Heart left ventricle (tissue), 16 donors: ENCODE measurements at places on chromosomes 16 and 17. TPM values are rescaled to one million over a fixed set of nuclear protein-coding genes. Genes with fewer than 3 reads are reported as not detected.

DNA sequence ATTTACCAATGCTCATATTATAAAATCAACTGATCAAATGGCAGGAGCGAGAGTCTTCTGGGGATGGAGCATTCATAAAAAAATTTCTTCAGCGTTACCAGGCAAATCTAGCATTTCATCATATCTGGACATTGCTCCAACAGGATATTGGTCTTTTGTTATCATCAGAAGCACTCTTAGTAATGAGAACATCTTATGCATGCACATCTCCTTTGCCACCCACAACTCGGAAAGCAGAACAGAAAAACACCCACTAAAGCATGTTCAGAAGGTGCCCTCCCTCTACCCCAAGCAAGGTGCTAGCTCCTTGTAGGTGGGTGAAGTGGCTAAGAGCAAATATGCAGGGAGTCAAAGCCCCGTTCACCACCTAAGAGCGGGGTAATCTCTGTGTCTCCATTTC is 18.9 kb downstream of the ARHGAP17 start:
- peak overlapping the region; percentile 78 for H3K27ac ChIP-seq
- H3K27me3 ChIP-seq: no peaks in the 10 kb centered on the region
- no peak for DNase-seq
- H3K4me3 ChIP-seq: no peak overlapping the region
- peaks cover 76% of the 10 kb centered on the region for H3K4me1 ChIP-seq

DNA sequence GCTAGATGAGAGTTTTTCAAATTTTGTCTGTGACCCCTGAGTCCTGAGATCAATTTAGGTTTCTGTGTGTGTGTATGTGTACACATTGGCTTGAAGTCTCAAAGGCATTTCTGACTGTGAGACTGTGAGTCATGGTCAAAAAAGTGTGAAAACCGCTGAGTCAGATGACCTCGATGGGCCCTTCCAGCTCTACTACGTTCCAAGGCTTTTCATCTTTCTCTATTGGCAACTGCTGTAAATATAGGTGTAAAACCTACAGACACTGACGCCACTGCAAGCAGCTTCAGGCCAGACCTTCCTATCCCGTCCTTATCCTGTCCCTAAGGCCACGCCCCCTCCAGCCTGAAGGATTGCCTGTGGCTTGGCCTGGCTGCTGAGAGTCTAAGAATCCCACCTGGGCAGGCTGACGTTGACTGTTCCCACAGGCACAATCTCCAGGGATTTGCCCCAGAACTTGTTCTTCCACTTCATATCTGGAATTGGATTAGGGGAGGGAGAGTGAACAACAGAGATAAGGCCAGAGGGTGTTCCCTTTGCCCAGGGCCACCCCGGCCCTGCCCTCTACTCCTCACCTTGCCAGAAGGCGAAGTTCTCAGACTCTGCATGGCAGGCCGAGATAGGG is 11.3 kb downstream of the OSBPL7 start:
- no peaks in the 10 kb centered on the region for H3K4me1 ChIP-seq
- H3K27me3 ChIP-seq: no peaks in the 10 kb centered on the region
- no peak overlapping the region for H3K27ac ChIP-seq
- DNase-seq: peak; percentile 3
- H3K4me3 ChIP-seq: no peak overlapping the region
- H3K36me3 ChIP-seq: peaks cover 63% of the 10 kb centered on the region

DNA sequence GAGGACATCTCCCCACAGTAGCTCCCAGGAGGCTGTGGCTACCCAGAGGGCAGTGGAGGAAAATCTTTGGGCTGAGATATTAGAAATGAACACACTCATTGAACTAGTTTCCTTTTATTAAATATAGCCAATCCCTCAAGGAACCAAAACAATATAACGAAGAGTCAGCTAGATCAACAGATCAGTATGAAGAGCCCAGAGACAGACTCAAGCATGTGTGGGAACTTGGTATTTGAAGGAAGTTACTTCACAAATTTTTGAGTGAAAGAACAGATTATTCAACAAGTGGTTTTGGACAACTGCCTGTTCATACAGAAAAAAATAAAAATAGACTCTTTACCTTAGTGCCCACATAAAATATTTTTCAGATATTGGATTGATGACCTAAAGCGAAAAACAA is 183.6 kb upstream of the PMFBP1 start:
- H3K36me3 ChIP-seq: no peaks in the 10 kb centered on the region
- no peak overlapping the region for H3K4me3 ChIP-seq
- no peaks in the 10 kb centered on the region for H3K27me3 ChIP-seq
- H3K4me1 ChIP-seq: no peaks in the 10 kb centered on the region

DNA sequence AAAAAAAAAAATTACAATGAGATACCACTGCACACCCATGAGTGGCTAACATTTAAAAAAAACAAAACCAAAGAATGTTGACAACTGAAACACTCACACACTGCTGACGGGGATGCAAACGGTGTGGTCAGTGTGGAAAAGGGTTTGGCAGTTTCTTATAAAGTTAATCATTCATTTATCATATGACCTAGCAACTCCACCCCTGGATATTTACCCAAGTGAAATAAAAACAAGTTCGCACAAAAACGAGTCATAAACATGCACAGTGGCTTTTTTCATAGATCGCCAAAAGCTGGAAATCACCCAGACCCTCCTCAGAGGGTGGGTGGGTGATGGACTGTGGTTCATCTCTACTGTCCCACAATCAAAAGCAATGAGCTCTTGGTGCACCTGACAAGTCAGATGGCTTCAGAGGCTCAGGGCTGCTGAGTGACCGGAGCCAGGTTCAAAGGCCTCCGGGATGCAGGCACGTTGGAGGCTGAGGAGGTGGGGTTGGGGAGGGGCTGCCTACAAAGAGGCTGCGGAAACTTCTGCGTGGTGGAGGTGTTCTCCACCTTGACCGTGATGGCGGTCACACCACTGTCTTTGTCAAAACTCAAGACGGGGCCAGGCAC is 14.2 kb downstream of the RAB40B start:
- H3K36me3 ChIP-seq: no peaks in the 10 kb centered on the region
- H3K27me3 ChIP-seq: no peaks in the 10 kb centered on the region
- no peak for DNase-seq
- H3K4me3 ChIP-seq: no peak overlapping the region
- H3K27ac ChIP-seq: no peak overlapping the region

TRPV3 gene
- 1.7 TPM for total RNA-seq

KIF18B gene
- total RNA-seq: 0.49 TPM

KRT20 gene
- total RNA-seq: not detected

ADGRG3 gene
- total RNA-seq: 0.28 TPM

- no peaks in the 10 kb centered on the region for H3K27me3 ChIP-seq
- no peak for DNase-seq
- H3K4me3 ChIP-seq: no peak overlapping the region
- H3K27ac ChIP-seq: no peak overlapping the region
Measured at GRCh38 chr17:58189436-58190146, 2.9 kb upstream of the EPX start.

ZNF594 gene
- total RNA-seq: 9.3 TPM

SIAH1 gene
- 13.4 TPM for total RNA-seq

HP gene
- 35.2 TPM for total RNA-seq

DNA sequence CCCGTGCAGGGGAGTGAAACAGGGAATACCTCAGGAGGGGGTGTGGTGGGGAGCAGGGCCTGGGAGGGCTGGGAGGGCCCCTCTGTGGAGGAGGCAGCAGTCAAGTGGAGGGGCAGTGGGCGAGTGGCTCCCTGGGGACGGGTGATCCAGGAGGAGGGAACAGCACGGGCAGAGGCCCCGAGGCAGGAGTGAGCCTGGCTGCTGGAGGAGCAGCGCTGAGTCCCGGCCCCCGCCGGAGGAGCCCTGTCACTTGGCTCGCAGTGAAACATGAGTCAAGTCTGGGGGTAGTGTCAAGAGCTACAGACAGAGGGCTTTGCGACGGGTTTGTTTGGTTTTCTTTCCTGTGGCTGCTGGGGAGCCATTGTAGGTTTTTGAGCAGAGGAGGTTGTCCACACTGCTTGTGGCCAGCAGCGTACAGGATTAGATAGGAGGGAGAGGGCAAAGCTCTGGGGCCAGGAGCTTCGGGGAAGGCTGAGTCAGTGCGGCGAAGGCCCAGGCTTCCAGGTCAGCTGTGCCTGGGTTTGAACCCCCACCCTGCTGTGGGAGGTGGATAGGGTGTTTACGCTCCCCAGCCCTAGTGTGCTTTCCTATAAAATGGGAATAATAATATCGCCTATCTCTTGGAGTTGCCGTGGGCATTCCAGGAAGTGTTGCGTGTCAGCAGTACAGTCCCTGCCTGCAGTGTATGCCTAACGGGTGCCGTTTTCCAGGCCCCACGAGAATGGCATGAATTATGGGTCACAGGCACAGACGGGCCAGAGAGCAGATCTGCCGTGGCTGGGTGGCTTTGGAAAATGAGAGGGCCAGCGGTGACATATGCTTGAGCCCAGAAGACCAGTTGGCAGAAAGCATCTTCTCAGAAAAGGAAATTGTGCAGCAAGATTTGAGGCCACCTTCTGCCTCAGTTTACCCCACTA is 115.9 kb upstream of the CIBAR2 start:
- H3K36me3 ChIP-seq: no peaks in the 10 kb centered on the region
- peaks cover 19% of the 10 kb centered on the region for H3K4me1 ChIP-seq
- no peak overlapping the region for H3K4me3 ChIP-seq
- no peak overlapping the region for H3K27ac ChIP-seq
- no peak for DNase-seq
- no peaks in the 10 kb centered on the region for H3K27me3 ChIP-seq

LDHD gene
- 90.6 TPM for total RNA-seq

DNA sequence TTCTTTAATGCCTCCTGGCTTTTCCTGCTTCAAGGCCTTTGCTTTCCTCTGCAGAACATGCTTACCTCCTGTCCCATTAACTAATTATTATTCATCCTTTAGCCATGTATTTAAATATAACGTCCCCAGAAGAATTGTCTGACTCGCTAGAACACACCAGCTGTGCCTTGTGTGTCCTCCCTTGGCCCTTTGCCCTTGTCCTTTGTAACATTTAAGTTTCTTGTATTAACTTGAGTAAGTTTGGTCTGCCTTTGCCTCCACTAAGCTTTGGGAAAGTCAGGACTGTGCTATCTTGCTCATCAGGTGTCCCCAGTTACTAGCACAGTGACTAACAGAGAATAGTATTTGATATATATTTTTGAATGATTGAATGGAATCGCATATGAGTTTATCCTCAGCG is 29.6 kb upstream of the ABCA9 start:
- no peaks in the 10 kb centered on the region for H3K36me3 ChIP-seq
- no peak overlapping the region for H3K4me3 ChIP-seq
- H3K27me3 ChIP-seq: no peaks in the 10 kb centered on the region
- H3K4me1 ChIP-seq: no peaks in the 10 kb centered on the region

GRAP gene
- total RNA-seq: 1.2 TPM

DNA sequence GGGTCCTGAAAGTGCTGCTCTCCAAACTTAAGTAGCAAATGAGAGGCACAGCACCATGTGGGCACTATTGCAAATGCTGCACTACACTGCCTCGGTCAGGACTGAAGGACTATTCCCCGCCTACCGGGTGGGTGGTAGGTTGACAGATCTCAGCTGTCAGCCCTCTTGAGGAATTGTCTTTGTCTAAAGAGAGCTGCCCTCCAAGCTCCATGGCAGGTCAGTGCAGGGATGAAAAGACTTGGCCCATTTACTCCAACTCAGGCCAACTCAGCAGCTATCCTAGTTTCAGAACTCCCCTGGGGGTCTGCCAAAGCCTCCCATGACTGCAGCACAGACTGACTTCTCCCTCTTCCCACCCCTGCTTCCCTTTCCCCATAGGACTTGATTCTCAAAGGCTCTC is 3.4 kb upstream of the PDZD9 start:
- peaks cover 3% of the 10 kb centered on the region for H3K4me1 ChIP-seq
- no peak overlapping the region for H3K27ac ChIP-seq
- H3K27me3 ChIP-seq: no peaks in the 10 kb centered on the region

GRIN2A gene
- total RNA-seq: 1.2 TPM

GRCh38 chr16:60727851-60728250 is 1308.4 kb downstream of the CDH8 start:
- H3K27ac ChIP-seq: no peak overlapping the region
- H3K36me3 ChIP-seq: no peaks in the 10 kb centered on the region
- DNase-seq: no peak
- H3K27me3 ChIP-seq: no peaks in the 10 kb centered on the region
- no peaks in the 10 kb centered on the region for H3K4me1 ChIP-seq

DNA sequence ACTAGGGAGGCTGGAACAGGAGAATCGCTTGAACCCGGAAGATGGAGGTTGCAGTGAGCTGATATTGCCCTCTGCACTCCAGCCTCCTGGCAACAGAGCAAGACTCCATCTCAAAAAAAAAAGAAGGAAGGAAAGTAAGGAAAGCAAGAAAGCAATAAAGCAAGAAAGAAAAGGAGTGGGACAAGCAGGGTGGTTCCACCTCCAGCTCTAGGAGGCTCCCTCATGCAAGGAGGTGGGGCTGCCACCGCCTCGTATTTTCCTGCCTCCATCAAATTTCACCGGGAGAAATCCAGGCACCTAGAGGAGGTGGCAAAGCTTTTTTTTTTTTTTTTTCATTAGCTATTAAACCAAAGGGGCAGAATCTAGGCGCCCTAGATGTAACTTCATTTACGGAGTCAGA is 1.0 kb downstream of the CYB561 start:
- no peak for DNase-seq
- peaks cover 26% of the 10 kb centered on the region for H3K4me1 ChIP-seq
